Stimulated activated CD4-positive, alpha-beta T cell treated with anti-CD3 and anti-CD28 coated beads, Interleukin-4, amount 100 ng/mL, for 48 hours (primary cell): ENCODE measurements at places on chromosomes 11 and 22.
A peak's percentile ranks its signal among the peaks of the same experiment; 100 is the strongest.

DNA sequence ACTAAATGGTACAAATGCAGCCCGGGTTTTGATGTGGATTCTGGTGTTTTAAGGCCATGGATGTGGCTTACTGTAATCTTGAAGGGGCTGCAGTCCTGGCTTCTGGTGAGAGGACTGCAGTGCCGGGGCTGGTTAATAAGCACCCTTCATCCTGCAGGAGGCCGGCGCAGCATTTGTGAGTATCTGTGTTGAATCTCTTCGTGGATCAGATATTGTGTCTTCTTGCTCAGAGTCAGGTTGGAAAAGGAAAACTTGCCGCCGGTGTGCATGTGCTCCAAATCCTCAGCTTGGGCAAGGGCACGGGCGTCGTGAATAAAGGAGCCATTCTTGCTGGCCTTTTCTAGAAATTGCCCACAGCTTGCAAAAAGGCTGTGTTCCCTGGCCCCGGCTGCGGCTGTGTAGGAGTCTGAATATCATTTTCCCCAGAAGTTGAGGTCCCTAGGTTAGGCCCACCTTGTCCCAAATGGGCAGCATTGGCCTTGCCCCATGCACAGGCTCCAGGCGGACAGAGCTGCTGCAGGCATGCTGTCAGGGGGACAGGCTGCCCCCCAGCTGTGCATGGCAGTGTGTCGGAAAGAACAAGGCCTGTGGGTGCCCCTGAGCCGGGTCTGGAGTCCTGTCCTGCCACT, 28.9 kb upstream of the PARVB start:
- DNase-seq, result no peak

- no peak for DNase-seq
These were observed 246.4 kb upstream of the BLID start for GRCh38 chr11:122362381-122362780.

DNA sequence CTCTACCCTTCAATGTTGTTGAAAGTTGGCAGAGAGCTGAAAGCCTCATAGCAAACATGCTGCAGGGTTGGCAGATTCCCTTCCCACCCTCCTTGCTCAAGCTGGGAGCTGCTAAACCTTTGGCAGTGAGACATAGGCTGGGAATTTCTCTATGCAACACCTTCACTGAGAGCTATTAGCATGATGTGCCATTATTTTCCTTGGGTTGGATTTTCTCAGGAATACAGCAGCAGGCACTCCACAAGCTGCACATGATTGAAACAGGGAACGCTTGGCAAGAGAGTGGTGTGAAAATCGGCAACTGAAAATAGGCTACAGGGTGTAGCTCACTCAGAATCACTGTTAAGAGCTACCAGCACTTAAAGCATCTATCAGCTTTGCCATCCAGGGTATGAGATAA, 9.6 kb upstream of the ALKBH3 start:
- DNase-seq, result no peak

DNA sequence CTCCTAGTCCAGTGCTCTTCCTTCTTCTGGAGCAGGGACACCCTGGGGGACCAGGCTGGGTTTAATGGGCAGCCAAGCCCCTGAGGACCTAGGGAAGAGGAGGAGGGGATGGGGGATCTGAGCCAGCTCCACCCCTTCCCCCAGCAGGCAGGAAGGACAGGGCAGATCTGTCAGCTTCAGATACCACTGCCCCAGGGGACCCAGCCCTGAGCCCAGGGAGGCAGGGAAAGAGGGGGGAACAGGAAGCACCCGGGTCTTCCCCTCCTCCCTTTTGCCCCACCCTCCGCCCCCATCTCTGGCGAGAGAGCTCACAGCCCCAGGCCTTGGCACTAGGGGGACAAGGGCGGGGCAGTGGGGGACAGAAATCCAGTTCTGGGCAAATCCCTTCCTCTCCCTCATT, 11.7 kb upstream of the SOX10 start:
- DNase-seq, result no peak

DNA sequence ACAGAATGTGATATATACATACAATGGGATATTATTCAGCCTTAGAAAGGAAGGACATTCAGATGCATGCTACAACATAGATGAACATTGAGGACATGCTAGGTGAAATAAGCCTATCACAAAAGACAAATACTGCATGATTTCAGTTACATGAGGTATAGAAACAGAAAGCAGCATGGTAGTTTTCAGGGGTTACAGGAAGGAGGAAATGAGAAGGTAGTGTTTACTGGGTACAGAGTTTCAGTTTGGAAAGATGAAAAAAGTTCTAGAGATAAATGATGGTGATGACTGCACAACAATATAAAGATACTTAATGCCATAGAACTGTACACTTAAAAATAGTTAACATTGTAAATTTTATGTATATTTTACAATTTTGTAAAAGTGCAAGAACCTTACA, 266.7 kb upstream of the C11orf87 start:
- DNase-seq, result no peak

DNA sequence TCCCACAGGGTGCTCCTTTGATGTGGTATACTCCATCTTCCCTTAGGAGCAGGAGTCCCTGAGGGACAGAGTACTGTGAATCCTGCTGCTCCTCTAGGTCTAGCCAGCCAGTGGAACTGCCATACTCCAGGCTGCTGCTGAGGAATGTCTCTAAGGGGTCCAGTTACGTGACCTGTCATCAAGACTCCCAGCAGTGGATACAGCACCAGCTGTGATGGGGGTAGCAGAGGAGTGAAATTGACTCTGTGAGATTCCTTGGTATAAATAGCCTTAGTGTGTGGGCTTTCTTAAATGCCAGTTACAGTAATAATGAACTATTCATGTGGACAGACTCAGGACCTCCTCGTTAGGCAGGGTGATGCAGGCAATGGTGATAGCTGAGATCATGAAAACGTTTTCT, 140.4 kb upstream of the LUZP2 start:
- DNase-seq, result no peak

- peak; percentile 81 for DNase-seq
These were observed 13.2 kb downstream of the RAC2 start for GRCh38 chr22:37230673-37231405.

DNA sequence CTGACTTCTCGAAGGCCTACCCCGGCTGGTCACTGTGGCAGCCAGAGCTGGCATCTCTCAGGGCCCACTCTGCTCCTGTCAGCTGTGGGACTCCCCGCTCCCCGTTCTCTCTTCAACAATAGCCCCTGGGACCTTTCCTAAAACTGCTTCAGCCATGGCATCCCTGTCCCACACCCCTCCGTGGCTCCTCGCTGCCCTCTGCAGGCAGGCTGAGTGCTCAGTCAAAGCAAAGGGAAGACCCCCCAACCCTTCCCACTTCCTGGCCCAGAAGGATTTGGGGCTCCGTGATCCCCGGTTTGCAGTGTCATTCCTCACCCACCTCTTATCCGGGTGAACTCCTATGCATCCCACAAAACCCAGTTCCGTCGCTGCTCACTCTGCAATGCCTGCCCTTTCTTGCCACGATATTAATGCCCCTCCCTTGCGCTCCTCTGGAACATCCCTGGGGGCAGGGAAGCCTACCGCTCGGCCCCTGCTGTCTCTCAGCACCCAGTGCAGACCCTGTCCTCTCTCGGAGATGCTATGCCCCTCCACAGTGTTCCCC, 1.6 kb upstream of the TH start:
- DNase-seq, result no peak

- no peak for DNase-seq
These were observed 295.9 kb downstream of the MIAT start for GRCh38 chr22:26953012-26953883.

- DNase-seq, result no peak
These were observed 17.7 kb downstream of the C11orf87 start for GRCh38 chr11:109439684-109440083.

DNA sequence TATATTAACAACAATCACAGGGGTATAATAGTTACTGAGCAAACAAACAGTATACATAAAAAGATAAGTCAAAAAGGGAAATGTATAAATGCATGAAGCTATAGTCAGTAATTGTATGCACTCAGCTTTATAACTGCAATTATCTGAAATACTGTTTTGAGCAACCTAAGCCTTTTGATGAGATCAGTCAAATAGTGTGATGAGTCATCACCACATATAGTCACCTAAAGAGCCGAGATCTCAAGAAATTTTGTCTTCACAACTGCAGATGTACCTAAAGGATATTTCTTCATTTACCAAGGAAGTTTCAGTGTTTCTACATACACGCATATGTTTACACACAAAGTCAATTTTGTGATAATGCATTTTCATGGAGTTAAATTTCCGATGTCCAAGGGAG, 5.4 kb upstream of the OR51A2 start:
- DNase-seq, result no peak

- DNase-seq, result no peak
These were observed 170.6 kb upstream of the SOX6 start for GRCh38 chr11:16526947-16527346.

DNA sequence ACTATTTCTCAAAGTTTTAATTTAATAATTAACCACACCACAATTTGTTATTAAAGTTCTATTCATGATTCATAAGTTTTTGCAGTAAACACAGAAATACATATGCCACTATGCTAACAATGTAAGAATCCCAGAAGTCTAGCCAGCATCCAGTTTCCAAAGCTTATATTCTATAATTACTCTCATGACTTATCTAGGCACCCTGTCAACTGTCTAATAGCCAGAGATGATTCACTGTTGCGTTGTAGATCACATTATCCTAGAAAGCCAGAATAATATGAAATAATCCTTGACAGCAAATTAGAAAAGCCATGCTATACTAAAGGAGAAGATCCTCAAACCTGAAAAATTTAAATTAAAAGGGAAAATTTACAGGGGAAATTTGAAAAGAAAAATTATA, 141.0 kb downstream of the SOX6 start:
- DNase-seq, result no peak

DNA sequence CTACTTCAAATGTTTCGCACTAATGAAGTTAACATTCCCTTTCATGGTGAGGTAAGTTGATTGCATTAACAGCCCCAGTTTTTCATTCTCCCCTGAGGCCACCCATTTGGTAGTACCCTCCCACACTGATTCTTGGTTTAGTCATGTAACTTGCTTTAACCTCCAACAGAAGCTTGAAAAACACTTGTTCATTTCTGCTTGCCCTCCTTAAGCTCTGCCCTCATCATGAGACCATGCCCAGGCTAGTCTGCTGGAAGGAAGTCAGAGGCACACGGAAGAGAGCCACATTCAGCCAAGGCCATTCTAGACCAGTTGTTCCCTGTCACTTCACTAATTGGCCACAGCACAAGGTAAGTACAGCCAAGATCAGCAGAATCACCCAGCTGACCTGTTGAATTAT, 50.7 kb upstream of the CD44 start:
- DNase-seq, result no peak
